NCI-H2107 (cell line): ENCODE measurements at places on chromosomes 2 and 18.

DNA sequence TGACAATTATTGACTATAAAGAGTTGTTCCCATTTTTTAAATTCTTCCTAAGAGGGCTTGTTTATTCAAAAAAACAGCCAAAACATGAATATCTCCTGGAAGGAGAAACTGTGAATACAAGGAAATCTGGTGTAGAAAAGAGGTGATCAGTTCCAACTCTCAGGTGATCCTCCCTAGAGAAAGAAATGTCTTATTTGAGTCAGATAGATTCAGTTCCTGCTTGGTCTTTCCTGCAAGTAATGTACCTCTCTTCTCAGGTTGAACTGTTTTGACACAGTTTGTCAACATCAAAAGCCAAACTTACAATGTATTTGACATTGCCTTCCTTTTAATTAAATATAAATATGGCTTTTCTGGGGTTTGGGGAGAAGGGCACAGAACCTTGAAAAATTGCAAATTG is 567.4 kb downstream of the ARHGAP15 start:
- no peak for DNase-seq

DNA sequence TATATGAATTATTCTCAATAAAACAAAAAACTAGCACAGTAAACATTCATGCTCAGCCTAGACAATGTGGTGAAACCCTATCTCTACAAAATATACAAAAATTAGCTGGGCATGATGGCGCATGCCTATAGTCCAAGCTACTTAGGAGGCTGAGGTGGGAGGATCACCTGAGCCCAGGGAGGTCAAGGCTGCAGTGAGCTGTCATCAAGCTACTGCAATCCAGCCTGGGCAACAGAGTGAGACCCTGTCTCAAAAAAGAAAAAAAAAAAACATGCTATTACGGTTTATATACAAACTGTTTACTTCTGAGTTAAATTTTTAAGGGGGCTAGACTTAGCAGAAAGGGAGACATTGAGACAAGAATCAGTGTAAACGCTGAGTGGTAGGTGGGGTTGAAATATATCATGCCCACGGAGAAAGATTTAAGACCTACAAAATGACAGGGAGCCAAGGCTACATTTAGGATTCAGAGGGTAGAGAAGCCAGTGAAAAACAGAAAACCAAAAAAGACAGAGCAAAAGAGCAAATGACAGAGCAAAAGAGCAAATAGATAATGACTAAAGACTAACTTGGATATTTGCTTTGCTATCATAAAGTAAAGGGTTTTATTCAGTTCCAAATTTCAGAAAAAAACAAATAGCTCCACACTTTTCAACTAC is 7.5 kb downstream of the TTC32 start:
- no peak for DNase-seq

GRCh38 chr2:218658671-218659257 is 659 bp downstream of the ZNF142 start:
- DNase-seq: peak; percentile 13

DNA sequence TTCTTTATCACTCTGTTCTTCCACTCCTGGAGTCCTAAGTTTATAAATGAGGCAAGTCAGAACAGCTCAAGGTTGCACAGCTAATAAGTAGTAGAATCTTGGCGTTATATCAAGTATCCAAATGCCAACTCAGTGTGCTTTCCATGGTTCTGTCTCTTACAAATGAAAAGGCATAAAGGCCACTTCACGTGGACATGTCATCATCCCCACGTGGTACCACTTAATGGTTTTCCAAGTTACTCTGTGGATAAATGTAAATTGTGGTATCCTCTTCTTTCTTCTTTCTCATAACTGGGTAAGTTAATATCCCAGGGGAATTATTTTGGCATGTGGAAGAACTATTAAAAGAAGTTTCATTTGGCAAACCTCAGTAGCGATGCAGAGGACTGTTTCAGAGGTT is 131.5 kb upstream of the L3MBTL4 start:
- no peak for DNase-seq

- no peak for DNase-seq
These were observed 20.6 kb upstream of the LOXHD1 start for GRCh38 chr18:46677611-46678010.

DNA sequence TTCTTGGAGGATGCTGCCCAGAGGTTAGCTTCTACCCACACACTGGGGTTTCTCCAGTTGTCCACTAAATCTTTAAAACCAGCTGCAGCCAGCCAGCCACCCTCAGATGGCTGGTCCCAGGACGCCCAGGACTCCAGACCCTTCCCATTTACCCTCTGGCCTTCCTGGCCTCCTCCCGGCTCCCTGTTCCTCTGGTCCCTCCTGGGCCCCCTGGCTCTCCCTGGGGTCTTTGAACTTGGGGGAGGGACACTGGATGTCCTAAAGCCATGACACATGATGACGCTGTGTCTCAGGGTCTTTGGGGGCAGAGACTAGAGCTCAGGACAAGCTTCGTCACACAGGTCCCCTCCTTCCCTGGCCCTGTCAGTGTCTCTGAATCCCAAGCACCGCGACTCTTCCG is 201.1 kb upstream of the HDAC4 start:
- no peak for DNase-seq

DNA sequence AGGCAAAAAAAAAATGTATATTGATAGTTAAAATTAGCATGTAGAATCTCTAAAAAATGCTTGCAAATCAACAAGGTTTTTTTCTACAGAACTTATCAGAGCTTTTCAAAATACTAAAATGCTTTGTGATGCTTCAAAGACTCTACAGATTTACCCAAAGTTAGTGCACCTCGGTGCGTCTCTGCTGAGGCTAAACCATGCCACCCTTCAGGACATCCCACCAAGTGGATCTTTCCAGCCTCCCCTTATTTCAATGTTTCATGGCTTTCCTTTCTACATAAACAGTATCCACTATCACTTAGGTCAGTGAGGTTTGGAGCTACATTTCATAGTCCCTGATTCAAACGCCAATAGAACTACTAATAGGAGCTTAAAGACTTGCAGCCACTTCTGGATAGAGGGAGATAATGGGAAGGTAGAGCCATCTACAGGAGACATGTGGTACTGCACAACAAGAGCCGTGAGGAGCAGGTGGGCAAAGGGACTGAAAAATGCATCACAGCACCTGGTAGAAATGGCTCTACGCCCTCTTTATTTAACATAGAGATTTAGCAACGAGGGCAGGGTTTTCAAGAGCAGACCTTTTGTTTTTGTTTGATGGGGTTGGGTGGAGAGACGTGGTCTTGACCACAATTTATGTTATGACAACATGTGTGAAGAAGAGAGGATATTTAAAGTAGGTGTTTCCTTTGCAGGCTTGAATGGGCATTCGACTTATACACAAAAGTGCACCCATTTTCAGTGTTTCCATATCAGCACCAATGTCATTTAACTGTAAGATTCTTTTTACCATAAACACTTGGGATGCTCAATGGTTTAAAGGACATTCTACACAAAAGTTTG is 56.1 kb upstream of the SLC35G4 start:
- no peak for DNase-seq
